ENCODE measurements at places on chromosomes 11 and 22.
A peak's percentile ranks its signal among the peaks of the same experiment; 100 is the strongest.

- DNase-seq = peak; percentile 37
Observed at GRCh38 chr11:114774599-114775361, 96.5 kb downstream of the NXPE2 start.

DNA sequence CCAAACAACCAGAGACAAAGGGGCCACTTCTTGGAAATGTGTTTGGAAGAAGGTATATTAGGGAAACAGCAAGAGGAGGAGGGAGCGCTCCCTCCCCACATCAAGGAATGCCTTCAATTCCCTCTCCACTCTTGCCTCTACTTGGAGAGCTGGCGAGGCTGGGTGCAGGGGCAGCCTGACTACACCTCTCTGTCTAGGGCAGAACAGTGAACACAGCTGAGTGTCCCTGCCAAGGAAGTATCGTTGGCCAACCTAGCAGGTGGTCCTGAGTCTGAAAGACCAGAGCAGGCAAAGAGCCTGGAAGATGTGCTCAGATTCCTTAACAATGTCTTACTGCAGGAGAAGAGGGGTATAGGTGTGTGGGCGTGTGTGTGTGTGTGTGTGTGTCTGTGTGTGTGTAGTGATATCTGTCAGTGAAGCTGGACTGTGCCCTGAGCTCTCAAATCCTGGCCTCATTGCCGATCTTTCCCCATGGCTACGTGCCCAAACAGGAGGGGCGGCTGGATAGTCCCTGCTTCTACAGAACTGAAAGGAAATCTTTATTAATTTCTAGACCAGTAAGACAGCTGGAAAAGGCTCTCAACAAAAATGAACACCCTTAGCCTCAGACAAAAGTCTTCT lies 46.8 kb downstream of the PAMR1 start:
- no peak for DNase-seq

GRCh38 chr22:45579806-45580725 lies 77.4 kb downstream of the FBLN1 start:
- no peak for DNase-seq

DNA sequence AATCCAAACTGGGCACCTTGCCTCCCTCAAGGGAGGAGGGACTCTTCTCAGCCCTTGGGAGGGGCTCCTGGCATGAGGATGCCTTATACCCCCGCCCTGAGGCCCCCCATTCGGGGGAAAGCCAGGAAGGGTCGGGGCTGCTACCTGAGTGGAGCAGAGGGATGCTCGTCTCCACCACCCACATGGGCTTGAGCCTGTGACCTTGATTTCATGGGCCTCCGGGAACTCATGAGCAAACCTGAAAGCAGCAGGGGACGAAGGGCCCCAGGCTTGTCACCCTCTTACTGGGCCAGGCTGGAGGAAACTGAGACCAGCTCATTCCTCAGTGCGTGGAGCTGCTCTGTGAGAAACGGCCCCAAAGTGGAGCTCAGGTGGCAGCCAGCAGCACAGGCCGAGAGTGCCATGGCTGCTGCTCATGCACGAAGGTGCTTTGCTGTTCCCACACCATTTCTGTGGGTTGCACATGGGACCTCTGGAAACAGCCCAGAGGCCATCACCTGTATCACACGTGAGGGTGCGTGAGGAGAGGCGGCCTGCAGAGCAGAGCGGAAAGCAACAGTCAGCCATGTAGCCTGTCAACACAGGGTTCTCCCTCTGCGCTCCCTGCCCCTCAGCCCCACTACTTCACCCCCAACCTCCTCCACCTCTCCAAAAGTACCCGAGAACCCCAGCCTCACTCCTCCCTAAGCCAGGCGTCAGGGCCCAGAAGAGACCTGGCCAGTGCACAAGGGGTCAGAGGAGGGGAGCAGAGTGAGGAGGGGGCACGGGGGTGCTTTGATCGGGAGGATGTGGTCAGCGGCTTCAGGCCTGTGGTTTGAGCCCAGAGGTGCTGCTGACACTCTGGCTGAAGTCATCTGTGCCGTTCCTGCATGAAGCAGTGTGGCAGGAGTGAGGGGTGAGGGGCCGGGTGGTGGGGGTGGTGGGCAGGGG lies 14.1 kb upstream of the IL2RB start:
- no peak for DNase-seq

- DNase-seq = peak; percentile 12
Observed at GRCh38 chr11:34242037-34242625, 115.7 kb downstream of the ABTB2 start.

GRCh38 chr11:72309641-72310040 lies 65.7 kb upstream of the PHOX2A start:
- no peak for DNase-seq

DNA sequence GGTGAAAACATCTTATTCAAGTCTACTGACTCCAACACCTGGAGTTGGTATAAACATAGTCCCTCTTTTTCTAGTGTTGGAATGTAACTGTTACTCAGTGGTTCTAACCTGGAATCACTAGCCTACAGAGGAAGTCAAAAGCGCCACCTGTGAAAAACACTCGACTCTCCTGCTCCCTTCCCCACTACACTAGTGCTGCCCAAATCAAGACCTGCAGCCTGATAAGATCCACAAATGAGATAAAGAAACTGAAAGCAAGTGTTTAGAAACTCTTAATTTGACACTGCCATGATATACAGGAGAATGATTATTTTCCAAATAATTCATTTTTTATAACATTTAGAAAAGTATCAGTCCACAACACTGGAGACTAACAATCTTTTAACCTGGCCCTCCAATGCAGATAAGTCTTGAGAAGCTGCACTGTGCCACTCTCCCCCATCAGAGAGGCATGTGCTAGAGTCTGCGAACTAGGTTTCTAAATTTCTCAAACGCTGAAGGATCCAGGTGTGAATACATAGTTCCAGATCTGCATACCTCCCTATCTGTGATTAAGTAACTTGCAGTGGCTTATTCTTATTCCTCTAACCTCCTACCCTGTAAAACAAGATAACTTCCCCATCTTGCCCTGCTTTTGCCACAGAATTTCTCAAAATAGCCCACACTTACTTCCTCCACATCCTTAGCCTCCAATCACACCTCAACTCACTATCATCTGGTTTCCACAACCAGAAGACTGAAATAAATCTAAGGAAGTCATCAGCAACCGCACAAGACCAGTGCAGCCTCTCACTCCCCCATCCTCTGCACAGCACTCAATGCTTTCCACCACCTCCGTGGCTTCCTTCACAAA lies 88.1 kb downstream of the RRAS2 start:
- DNase-seq = no peak

GRCh38 chr11:66864172-66864901 lies 7.5 kb downstream of the LRFN4 start:
- DNase-seq = no peak

- no peak for DNase-seq
Observed at GRCh38 chr22:44691796-44692661, 10.0 kb upstream of the PRR5 start.

DNA sequence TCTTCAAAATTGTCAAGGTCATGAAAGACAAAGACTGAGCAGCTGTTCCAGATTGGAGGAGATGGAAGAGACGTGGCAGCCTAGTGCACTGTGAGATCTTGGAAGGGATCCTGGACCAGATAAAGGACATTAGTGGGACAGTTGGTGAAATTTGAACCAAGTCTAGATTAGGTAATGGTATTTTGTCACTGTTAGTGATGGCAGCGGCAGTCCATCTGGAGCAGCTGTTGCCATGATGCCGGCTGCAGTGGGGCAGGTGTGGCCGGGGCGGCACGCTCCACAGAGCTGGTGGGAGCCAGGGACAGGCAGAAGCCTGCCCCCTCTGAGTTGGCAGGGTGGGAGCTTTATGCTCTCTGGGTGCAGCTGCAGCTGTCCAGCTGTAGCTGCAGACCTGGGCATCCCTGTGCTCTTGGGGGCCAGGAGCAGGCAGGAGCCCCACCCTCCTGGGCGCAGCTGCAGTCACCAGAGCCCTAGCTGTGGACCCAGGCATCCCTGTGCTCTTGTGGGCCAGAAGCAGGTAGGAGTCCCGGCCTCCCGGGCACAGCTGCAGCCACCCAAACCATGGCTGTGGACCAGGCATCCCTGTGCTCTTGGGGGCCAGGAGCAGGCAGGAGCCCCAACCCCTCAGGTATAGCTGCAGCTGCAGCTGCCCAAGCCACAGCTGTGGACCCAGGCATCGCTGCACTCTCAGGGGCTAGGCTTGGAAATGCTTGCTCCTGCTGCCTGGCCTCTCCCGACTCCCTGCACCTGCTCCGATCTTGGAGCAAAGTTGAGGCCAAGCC lies 20.7 kb downstream of the DIXDC1 start:
- DNase-seq = no peak

GRCh38 chr22:40758390-40758789 lies 60.8 kb downstream of the SLC25A17 start:
- no peak for DNase-seq

GRCh38 chr11:105152021-105152512 lies 12.5 kb upstream of the CARD18 start:
- DNase-seq = peak; percentile 76

GRCh38 chr22:33400061-33400840 lies 342.1 kb upstream of the SYN3 start:
- DNase-seq = no peak

- no peak for DNase-seq
Observed at GRCh38 chr11:2309251-2310072, 7.6 kb downstream of the TSPAN32 start.

GRCh38 chr11:67288452-67289225 lies 464 bp upstream of the ANKRD13D start:
- DNase-seq = peak; percentile 91

DNA sequence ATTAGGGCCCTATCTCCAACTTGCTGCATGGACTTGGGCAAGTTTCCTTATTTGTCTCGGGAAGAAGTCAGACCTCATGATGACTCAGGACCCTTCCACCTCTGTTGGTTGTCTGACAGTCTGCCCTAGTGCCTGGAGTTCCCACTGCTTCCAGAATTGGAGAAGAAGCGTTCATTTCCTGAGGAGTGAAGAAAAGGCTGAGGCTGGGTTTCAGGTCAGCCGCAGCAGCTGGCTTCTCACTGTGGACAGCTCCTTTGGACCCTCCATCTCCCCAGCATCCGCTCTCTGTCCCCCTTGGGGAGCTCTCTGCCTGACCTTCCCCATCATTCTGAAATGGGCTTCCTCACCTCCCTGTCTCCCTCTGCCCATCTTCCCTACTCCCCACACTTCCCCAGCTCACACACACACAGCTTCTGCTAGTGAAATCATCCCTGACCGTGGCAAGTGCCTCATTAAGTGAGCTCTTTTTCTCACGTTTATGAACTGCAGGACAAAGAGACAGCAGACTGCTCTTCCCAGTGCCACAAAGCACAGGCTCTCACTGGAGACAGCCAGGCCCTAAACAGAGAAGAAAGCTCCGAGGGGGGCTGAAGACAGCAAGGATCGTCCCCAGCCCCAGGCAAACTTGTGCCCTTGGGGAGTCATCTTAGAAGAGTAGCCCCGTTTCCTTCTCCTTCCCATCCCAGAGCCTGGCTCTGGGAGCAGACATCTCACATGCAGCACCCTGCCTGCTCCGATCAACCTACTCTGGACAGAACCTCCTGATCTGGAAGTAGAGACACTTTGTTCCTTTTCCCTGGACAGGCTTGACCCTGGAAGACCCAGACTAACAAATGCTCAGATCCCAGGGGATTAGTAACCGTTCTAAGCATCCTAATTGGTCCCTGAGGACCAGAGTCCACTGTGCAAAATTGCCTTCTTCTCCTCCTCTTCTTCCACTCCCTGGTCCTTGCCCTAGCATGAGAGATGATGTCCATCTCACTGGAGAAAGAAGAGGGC lies 157.9 kb downstream of the FEZ1 start:
- no peak for DNase-seq

- peak; percentile 55 for DNase-seq
Observed at GRCh38 chr11:63999349-64000025, 13.2 kb downstream of the OTUB1 start.

- DNase-seq = no peak
Observed at GRCh38 chr11:123527526-123527925, 97.5 kb downstream of the GRAMD1B start.

DNA sequence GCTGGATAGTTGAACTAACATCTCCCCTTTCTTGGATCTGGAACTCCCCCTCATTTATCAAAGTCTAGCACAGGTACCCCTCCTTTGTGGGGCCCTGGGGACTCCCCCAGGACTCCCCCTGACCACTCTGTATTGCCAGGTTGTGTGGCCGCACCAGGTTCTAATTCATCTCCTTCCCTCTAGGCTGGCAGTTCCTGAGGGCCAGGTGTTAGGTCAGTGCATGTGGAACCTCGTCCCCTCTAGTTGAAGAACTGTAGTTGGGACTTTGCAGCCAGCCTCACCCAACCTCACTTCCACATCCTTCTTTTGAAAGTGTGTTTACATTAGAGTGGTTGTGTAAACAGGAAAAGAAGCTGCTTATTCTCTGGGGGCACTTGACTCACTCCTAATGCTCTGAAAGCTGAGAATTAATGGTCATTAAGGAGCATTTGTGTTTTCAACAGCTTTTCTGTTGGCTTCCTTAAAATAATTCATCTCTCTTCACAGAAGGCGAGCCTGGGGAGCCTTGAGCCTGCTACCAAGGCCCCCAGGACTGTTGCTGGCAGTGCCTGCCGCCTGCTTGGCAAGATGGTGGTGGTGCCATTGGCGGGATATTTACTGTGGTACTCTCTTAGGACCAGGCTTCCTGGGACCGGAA lies 11.8 kb downstream of the UPB1 start:
- peak; percentile 56 for DNase-seq

- no peak for DNase-seq
Observed at GRCh38 chr11:57604296-57605027, 7.0 kb downstream of the SERPING1 start.

Measured in EH (cell line).